Foreskin keratinocyte (primary cell): ENCODE measurements at places on chromosomes 11 and 22.

- DNase-seq = no peak
These were observed 158.6 kb downstream of the SHANK2 start for GRCh38 chr11:71093783-71094182.

DNA sequence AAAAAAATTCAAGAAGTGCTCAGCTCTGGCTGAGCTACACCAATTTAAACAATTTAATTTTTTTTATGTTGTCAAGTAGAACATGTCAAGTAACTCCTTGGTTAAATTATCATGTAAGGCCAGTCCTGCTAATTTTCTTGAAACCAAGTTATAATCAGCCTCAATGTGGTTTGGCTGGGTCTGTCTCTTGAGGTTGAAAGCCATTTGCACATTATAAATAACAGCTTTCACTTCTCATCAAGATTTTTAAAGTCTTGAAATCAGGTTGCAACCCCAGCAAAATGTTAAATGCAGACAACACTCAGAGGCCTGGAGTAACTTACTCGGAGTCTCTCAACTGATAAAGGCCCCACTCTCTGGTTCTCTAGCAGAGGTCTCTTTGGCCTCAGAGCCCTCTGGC lies 324.4 kb downstream of the BRD1 start:
- DNase-seq = no peak

DNA sequence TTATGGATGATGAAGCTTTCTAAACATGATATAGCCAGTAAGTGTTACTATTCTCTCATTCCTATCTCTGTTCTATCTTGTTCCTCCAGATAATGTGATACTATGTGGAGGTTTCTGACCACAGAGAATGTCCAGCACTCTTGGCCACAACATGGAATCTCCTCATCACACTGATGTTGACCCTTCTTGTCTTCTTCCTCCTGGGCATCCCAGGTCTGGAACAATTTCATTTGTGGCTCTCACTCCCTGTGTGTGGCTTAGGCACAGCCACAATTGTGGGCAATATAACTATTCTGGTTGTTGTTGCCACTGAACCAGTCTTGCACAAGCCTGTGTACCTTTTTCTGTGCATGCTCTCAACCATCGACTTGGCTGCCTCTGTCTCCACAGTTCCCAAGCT lies 9.9 kb upstream of the OR56B1 start:
- DNase-seq = no peak

DNA sequence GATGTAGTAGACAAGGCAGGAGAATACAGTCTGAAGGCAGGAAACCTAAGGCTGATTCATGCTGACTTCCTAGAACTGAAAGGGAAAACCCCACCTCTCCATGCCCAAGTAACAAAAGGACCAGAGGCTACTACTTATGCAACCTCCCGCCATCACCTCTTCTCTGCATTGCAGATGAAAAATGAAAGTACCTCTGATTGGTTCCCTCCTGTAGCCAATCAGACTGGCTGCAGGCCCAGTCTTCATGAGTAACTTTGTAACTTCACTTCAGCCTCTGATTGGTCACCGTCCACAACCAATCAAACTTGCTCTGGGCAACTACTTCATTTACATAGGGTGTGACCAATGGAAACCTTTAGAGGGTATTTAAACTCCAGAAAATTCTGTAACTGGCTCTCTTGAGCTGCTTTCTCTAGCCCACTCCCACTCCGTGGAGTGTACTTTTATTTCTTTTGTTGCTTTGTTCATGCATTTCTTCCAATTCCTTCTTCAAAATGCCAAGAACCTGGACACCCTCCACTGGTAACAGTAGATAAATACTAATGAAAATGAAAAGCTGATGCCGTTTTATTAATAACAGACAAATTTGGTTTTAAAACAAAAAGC lies 5.2 kb upstream of the MAP6 start:
- DNase-seq = peak; percentile 77

- no peak for DNase-seq
These were observed 23.1 kb downstream of the MIAT start for GRCh38 chr22:26680485-26680884.

GRCh38 chr11:61083601-61084147 lies 18.6 kb upstream of the CD5 start:
- no peak for DNase-seq
